Pancreas (tissue), 10 donors: ENCODE measurements at places on chromosomes 6 and 20. TPM values are rescaled to one million over a fixed set of nuclear protein-coding genes. Genes with fewer than 3 reads are reported as not detected.

- peaks cover 13% of the 10 kb centered on the region for H3K4me1 ChIP-seq
- peak overlapping the region; percentile 99 for H3K4me3 ChIP-seq
- no peaks in the 10 kb centered on the region for H3K36me3 ChIP-seq
- no peak for DNase-seq
Observed at GRCh38 chr6:87700397-87701343, 1.4 kb downstream of the AKIRIN2 start.

DNA sequence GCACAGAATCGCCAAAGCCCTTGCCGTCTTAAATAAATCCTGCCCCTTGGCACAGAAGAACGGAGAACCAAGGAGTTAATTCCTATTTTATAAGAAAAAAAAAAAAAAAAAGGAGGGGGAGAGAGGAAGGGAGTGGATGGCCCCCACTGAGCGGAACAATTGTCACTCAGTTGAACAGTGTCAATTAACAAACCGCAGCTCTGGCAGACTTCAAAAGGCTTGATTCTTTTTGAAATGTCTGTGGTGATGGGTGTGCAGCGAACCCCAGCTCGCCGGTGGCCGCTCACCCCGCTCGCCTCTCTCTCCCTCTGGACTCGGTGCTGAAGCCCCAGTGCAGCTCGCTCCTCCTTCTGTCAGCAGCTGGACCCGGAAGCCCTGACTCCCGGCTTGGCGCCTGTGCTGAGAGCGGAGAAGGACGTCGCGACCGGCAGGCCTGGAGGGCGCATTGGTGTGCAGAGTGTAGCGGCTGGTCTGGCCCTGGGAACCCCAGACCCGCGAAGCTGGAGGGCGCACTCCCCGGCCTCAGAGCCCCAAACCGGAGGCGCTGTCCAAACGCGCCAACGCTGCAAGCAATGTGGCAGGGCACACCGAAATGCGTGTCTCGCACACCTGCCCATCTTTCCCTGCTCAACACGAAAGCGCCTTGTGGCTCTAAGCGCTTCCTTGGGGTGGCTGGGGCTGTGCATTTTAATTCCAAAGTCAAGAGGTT is 3.4 kb downstream of the LINC00237 start:
- no peaks in the 10 kb centered on the region for H3K36me3 ChIP-seq
- peak overlapping the region; percentile 46 for H3K4me3 ChIP-seq
- H3K27ac ChIP-seq: no peak overlapping the region

DNA sequence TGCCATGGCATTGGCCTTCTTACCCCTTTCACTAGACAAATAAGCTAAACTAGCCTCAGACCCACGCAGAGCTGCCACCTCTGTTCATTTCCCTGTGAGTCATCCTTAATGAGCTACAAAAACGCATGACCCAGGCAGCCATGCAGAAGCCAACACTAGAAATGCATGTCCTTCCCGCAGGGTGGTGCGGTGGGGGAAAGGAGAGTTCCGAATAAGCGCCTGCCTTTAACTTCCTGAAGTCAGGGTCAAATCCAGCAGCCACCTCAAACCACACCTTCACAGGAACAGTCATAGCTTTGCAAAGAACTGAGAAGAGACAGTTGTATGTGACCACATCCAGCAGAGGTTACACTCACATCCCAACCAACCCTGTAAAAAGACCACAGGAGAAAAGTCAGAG is 40.4 kb downstream of the IRF4 start:
- H3K4me1 ChIP-seq: no peaks in the 10 kb centered on the region
- DNase-seq: no peak
- no peaks in the 10 kb centered on the region for H3K27me3 ChIP-seq
- H3K27ac ChIP-seq: no peak overlapping the region
- no peak overlapping the region for H3K4me3 ChIP-seq

DNA sequence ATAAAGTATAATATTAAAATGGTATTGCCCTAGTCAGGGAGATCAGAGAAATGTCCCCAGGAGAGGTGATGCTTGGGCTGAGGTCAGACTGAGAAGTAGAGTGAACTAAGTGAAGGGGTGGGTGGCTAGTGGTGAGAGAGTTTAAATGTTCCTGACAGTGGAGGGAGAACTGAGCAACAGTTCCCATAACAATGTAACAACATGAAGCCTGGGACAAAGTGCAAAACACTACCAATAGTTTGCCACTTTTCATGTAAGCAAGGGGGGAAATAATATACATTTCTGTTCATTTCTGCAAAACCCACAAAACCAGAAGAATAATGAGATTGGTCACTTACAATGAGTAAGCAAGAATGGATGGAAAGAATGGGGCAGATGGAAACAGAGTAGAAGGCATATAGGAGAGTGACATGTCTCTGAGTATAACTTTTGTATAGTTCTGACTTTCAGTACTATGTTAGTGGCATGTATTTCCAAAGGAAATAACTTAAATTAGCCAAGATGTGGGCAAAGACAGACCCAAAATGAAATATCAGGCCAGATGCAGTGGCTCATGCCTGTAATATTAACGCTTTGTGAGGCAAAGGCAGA is 13.3 kb upstream of the FAXC start:
- H3K27ac ChIP-seq: no peak overlapping the region
- DNase-seq: no peak
- H3K4me3 ChIP-seq: no peak overlapping the region
- H3K27me3 ChIP-seq: no peaks in the 10 kb centered on the region
- no peaks in the 10 kb centered on the region for H3K4me1 ChIP-seq
- no peaks in the 10 kb centered on the region for H3K36me3 ChIP-seq

DNA sequence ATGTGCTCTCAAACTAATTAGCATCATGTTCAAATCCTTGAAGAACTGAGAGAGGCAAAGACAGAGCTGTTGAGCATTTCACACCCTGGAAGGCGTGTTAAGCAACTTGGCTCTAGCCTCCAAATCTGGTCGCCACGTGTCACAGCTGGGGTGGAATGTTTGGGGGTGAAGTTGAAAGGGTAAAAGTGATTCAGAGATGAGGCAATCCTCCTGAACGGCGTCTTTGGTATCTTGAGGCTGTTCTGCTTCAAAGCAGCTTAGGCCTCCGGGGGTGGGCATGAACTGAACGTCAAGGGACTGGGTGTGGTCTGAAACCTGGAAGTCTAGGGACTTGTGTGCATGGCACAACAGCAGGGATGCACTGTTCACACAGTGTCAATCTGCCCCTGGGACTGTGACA is 62.3 kb downstream of the TRAM2 start:
- H3K4me3 ChIP-seq: no peak overlapping the region
- H3K4me1 ChIP-seq: peaks cover 8% of the 10 kb centered on the region
- no peak overlapping the region for H3K27ac ChIP-seq

TREM1 gene
- total RNA-seq: 2.5 TPM

DNMT3B gene
- 2.9 TPM for total RNA-seq
